ENCODE measurements at places on chromosomes 5 and 9.

DNA sequence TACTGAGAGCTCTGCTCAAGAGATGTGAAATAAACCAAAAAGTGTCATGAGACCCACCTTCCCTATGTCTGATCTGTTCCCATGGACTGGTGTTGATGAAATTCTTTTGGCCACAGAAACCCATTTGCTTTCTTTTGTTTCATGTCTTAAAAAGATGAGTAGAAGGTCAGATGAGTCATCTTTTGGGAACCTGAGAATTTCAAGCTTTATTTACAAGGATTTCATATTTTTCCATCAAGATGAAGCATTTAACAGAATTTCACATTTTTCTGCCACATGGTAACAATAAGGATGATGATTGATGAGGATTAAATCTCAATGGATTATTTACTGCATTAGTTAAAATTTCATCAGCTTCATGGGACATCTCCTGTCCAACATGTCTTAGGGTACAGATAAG, 337.8 kb downstream of the DEPDC1B start:
- DNase-seq = no peak

DNA sequence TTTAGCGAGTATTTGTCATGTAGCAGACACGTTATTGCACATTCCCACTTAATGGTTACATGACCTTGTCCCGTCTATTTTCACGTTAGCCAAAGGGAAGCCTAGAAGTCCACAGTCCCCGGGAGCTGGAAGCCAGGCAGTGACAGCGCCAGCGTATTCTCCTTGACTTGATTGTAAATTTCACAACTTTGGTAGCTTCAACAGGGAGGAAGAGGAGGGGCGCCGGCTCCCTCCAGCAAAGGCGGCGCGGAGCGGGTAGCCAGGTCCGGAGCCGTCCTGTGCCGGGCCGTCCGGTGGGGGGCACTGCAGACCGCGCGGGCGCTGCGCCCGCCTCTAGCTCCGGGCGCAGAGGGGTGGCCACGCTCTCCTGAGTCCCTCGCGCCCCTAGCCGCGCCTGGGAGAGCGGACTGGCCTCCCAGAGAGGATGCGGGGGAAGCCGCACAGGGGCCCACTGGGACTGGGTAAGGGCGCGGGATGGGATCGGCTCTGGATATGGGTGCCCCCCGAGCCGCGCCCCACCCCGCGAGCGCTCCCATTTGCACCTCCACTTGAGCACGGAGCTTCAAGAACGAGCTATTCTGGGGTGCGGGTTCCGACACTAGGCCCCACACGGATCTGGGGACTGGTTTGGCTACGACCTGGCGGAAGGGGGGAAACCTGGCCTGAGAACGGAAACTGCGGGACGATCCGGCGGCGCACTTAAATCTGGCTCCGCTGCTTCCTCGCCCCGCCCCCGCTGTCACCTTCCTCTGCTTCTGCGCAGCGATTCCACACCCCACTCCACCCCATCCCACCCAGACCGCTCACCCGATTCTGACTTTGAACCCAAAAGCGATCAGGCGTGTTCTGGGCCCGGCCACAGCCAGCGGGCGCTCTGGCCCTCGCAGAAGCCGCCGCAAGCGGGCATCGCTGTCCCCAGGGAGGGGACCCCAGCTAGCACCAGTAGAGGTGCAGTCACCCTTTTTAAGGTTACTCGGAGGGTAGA, 23.8 kb downstream of the KLF4 start:
- DNase-seq = no peak

- no peak for DNase-seq
Observed at GRCh38 chr5:151096001-151096373, 15.2 kb upstream of the TNIP1 start.

DNA sequence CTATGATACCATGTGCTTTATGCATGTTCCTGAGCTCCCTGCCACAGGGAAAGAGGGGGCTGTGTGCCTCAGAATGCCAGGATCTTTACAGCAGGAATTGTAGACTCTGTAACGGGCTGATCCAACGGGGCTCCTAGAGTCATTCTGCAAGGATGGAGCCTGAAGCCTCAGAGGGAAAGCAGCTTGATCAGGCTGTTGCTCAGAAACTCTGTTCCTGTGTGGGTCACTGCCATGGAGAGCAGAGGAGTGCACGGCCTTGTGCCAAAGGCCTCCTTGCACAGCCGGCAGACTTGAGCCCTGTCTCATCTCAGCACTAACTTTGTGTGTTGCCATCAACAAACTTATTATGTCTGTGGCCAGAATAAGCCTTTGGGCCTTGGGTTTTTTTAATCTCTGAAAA, 51.8 kb downstream of the AMBP start:
- DNase-seq = no peak

DNA sequence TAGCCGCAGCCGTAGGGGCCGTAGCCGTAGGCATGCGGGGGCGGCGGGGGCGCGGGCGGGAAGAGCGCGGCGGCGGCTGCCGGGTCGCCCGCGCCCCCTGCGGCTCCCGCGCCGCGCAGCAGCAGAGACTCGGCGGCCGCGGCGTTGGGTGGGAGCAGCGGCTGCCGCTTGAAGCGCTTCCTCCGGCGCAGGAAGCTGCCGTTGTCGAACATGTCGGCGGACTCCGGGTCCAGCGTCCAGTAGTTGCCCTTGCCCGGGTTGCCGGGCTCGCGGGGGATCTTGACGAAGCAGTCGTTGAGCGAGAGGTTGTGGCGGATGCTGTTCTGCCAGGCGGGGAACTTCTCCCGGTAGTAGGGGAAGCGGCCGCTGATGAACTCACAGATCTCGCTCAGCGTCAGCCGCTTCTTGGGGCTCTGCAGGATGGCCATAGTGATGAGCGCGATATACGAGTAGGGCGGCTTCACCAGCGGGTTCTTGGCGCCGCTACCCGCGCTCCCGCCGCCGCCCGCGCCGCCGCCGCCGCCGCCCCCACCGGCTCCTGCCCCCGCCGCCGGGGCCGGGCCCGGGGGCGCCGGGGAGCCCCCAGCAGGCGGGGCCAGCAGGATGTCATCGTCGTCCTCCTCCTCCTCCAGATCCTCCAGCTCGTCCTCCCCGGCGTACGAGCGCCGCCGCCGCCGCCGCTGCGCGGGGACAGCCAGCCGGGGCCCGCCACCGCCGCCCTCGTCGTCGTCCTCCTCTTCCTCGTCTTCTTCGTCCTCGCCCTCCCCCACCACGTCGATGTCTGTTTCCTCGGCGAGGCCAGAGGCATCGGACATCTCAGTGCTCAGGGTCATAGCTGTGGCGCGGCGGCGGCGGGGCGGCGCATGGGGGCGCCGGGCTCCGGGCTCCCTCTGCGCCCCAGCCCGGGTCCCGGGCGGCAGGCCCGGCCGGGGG, 781 bp downstream of the FOXD1 start:
- DNase-seq = peak; percentile 25

DNA sequence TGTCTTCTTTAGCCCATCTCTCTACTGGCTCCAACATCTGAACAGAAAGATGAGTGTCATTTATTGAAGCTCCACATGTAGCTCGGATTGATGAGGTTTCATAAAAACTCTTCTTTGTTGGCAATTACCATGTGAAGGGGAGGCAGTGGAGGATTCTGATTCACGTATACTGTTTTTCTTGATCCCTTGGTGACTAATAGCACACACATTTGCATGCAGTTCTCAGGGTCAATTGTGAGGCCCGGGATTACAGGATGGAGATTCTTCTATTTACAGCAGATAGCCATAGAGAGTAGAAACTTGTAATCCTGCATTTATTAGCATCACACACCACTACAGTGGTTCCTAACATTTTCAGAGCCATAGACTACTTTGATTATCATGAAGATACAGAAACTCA, 133.2 kb upstream of the MARCHF11 start:
- no peak for DNase-seq

- DNase-seq = no peak
Observed at GRCh38 chr5:159362220-159362619, 31.9 kb upstream of the IL12B start.

DNA sequence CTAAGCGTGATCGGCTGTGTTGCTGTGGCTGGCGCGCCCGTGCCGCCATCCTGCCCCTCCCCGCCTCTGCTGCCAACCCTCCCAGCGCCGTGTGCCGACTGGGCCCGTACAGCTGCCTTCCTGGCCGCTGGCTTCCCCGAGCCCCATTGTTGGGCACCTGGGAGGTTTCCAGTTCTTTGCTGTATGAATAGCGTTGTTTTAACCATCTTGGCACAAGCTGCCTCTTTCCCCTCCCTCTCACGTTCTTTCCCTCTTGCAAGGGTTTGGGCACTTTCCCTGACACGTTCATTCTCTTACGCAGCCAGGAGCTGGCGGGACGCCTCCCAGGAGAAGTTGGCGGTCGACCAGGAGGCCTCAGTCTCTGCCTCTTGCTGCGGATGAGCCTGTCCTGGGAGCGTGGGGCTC, 43.1 kb upstream of the RXRA start:
- DNase-seq = no peak

DNA sequence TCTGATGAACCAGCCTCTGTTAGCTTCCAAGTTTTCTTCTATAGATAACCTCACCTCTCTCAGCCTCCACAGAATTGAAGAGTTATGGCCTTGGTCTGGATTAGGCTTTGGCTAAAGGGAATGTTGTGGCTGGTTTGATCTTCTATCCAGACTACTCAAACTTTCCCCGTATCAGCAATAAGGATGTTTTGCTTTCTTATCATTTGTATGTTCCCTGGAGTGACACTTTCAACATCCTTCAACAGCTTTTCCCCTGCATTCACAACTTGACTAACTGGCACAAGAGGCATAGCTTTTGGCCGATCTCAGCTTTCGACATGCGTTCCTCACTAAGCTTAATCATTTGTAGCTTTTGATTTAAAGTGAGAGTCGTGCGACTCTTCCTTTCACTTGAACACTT, 28.1 kb upstream of the GNE start:
- DNase-seq = no peak

GRCh38 chr9:136625101-136626065, 37.3 kb upstream of the EGFL7 start:
- DNase-seq = peak; percentile 96

GRCh38 chr9:81849631-81850259, 78.5 kb upstream of the SPATA31D4 start:
- DNase-seq = no peak

DNA sequence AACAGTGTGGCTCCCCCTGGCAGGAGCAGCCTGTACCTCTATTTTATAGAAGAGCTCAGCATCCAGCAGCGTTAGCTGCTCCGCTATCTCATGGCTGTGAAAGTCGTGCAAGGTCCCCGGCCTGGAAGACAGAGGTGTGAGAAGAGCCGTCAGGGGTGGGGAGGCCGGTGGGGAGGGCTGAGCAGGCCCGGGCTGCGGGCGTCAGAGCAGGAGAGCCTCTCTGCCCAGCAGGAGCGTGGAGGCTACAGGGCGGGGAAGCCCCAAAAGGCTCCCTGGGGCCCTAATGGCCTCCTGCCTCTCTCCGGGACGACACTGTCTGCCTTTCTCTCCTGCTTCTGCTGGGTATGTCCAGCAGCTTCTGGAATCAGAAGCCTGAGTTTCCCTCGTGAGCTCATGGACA, 42.6 kb downstream of the PRRT1B start:
- no peak for DNase-seq

DNA sequence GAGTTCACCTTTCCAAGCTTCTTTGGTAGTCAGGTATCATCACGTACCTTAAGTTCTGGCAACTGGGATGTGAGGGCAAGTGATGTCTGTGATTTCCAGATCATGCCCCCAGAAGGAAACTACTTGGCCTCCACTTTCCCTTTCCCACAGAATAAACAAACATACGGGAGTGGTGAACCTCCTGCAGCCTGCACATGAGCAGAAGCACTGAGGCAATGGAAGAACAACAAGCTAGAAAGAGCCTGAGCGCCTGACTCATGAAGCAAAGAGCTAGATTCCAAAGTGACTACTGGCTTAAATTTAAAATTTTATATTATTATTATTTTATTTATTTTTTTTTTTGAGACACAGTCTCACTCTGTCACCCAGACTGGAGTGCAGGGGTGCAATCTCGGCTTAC, 35.0 kb downstream of the ARL15 start:
- no peak for DNase-seq

- DNase-seq = no peak
Observed at GRCh38 chr5:14147210-14147609, 4.1 kb downstream of the TRIO start.

- no peak for DNase-seq
Observed at GRCh38 chr9:20945269-20945668, 86.2 kb downstream of the HACD4 start.

DNA sequence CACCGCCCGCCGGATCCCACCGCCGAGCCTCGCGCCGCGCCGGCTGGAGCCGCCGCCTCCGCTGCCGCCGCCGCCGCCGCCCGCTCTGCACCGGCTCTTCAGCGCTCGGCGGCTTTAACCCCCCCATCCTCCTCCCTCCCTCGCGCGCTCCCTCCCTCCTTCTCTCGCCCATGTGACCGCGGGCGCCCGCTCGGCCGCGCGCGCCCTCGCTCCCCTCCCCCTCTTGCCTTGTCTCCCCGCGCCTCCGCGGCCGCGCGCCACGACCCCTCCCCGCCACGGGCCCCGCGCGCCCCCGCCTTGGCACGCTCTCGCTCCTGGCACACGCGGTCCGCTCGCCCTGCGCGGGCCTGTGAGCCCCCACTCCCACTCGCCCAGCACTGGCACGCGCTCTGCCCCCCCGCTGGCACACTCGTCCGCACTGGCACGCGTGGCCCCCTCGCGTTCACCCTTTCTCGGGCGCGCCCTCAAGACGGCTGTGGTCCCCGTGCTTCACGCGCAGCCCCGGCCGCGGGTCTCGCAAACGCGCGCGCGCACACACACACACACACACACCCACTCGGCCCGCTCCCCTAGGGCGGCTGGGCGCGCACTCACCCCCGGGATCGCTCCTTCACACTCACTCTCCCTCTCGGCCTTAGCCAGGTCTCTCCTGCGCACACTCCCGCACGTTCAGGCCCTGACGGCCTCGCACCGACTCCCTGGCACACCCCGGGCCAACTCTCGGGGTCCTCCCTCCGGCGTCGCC, at the start of gene CNTFR:
Gene CNTFR, minus strand, starts transcription at position 89 of the 745 bp plus-strand sequence. CDS start 20,743 bp downstream, outside the sequence.
- no peak for DNase-seq

- DNase-seq = no peak
Observed at GRCh38 chr5:14793851-14794250, 77.7 kb downstream of the ANKH start.

GRCh38 chr5:140992828-140993227, 26.6 kb downstream of the PCDHAC2 start:
- DNase-seq = no peak

- DNase-seq = no peak
Observed at GRCh38 chr5:9776525-9776924, 146.4 kb upstream of the TAS2R1 start.

DNA sequence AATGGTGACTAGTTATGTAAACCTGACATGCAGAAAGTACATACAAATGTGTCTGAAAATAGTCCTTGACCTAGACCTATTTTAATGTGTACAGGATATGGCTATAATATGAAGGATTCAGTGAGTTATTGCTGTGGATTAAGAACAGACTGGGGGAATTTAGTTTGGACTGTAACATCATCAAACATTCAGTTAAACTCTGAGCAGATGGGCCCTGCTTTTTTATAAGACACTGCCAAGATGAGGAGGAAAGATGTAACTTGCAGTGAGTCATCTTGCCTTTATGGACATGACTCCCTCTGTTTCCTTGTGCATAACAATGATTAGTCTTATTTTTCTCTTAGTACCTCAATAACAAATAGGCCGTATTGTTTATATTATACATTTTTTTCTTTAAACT, 12.2 kb downstream of the PPP3R2 start:
- no peak for DNase-seq

DNA sequence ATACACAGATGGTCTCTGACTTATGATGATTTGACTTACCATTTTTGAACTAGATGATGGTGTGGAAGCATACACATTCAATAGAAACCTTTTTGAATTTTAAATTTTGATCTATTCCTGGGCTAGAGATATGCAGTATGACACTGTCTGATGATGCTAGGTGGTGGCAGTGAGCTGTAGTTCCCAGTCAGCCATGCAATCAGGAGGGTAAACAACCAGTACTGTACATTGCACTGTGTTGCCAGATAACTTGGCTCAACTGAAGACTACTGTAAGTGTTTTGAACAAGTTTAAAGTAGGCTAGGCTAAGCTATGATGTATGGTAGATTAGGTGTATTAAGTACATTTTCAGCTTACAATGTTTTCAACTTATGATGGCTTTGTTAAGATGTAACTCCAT, 859.1 kb upstream of the ARRDC3 start:
- DNase-seq = no peak
